ENCODE measurements at places on chromosomes 11 and 22.
A peak's percentile ranks its signal among the peaks of the same experiment; 100 is the strongest.

- DNase-seq: no peak
These were observed 6.4 kb downstream of the POLDIP3 start for GRCh38 chr22:42608136-42608822.

- peak; percentile 38 for DNase-seq
These were observed 54.1 kb upstream of the UBASH3B start for GRCh38 chr11:122601141-122602125.

DNA sequence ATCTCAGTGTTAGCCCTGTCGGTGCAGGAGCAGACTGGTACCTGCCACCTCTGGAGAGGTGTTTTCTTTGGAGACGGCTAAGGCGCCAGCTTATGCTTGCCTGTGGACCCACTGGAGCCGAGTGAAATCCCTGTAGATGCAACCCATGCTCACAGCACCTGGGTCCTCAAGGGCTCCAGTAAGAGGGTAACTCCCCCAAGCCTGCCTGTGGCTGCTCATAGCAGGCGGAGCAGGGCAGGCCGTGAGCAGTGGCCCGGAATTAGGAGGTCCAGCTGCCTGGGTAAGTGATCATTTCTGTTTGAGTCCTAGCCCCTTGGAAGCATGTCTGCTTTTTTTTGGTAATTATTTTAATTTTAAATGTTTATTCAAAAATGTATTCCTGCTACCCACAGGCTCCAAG, 43.8 kb downstream of the NAT10 start:
- DNase-seq: no peak

- no peak for DNase-seq
These were observed 175.1 kb downstream of the CEP164 start for GRCh38 chr11:117502779-117503100.

DNA sequence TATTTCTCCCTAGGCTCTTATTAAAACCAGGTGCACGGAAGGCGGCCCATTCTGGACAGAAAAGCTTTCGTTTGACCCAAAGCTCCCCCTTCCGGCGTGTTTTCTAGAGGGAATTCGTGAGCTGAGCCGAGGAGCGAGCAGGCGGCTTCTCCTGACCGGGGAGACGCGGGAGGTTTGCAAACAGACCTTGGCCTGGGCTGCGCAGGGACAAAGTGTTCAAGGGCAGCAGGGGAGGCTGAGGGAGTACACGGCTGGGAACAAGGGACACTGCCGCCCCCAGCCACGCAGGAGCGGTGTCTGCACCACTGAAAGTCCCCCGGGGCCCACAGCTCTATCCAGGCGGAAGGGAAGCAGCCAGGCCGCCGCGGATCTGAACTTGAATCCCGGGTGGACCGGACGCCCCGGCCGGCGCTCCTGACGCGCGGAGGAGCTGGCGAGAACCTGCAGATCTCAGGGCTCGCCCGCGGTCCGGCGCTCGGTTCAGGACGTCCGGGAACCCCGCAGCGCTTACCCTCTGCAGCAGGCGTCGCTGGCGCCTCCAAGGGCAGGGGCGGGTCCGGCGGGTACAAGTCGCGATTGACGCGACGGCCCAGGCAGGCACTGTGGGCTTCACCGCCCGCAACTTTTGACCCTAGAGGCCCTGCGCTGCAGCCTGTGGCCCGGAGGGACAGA, 101.9 kb downstream of the WT1 start:
- DNase-seq: peak; percentile 17

- peak; percentile 54 for DNase-seq
These were observed 24.5 kb downstream of the PISD start for GRCh38 chr22:31637447-31637890.

DNA sequence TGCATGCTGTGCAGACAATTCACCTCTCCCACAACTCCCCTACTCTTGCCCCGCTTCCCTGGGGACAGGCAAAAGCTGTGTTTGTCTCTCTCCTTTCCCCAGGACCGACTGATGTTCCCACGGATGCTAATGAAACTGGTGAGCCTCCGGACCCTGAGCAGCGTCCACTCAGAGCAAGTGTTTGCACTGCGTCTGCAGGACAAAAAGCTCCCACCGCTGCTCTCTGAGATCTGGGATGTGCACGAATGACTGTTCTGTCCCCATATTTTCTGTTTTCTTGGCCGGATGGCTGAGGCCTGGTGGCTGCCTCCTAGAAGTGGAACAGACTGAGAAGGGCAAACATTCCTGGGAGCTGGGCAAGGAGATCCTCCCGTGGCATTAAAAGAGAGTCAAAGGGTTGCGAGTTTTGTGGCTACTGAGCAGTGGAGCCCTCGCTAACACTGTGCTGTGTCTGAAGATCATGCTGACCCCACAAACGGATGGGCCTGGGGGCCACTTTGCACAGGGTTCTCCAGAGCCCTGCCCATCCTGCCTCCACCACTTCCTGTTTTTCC, 1.4 kb upstream of the MADD start:
- no peak for DNase-seq

- DNase-seq: no peak
These were observed 77.5 kb downstream of the EFCAB6 start for GRCh38 chr22:43734370-43735150.

DNA sequence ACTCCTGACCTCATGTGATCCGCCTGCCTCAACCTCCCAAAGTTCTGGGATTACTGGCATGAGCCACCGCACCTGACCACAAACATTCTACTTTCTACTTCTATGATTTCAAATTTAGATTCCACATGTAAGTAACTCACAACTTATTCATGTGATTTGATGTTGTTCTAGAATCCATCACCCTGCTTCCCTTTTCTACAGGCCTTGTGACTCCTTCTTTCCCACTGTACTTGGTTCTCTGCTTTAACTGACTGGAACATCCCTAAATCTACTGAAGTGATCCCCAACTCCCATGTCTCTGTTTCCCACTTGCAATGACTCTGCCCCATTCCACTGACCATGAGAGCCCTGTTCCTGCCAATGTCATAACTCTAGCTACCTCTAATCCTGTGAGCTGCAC, 25.7 kb upstream of the MRPL17 start:
- DNase-seq: no peak

DNA sequence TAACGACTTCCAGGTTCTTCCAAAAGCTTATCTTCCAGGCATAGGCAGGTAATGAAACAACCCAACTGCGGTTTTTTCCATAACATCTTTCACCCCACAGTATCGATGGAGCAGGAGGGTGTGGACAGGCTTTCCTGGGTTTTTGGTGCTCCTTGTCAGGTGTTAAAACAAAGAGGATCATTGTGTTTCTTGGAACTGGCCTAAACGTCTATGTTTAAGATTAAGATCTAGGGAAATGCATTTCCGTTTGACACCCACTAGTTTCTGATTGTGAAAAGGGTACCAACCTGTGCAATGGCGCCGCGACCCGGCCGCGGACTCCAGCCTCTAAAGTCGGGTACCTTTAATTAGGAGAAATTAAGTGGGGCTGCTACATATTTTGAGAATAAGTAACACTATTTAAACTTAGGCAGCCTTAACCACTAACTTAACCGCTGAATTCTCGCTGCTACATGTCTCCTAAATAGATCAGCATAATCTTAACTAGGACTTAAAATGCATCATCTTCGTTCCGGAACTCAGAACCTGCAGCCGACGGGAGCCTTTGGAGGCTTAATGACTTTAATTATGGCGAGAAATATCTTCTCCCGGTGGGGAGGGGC, 31.5 kb downstream of the C22orf31 start:
- peak; percentile 86 for DNase-seq

DNA sequence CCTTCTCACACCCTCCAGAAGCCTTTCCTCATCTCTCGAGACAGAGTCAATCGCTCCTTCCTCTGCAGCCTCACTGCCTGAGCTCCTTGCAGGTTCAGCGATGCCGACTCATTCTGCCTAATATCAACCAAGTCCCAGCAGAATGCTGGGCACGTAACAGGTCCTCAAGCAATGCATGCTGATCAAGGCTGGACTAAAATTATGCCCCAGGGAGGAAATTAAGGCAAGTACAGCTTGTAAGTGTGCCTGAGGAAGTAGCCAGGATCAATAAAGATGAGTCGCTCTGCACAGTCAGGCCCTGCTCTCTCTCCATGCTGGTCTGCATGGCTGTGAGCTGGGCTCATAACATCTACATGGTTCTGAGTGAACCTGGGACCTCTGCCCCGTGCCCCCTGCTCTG, 25.6 kb upstream of the NRIP3 start:
- peak; percentile 3 for DNase-seq

DNA sequence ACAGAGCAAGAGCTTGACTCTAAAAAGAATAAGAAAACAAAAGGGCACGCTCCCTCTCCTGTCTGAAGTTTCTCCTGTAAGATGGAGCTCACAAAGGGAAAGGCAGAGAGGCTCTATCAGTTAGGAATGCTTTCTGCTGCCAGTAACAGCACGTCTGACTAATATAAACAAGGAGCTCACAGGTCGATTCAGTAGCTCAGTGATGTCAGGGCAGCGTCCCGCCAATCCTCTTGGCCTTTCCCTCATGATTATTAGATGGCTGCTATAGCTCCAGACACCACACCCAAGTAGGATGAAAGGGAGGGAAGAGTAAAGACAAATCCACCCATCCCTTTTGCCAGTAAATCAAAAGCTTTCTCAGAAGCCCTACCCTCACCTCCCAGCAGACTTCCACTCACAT, 51.3 kb upstream of the HMGXB4 start:
- peak; percentile 25 for DNase-seq

DNA sequence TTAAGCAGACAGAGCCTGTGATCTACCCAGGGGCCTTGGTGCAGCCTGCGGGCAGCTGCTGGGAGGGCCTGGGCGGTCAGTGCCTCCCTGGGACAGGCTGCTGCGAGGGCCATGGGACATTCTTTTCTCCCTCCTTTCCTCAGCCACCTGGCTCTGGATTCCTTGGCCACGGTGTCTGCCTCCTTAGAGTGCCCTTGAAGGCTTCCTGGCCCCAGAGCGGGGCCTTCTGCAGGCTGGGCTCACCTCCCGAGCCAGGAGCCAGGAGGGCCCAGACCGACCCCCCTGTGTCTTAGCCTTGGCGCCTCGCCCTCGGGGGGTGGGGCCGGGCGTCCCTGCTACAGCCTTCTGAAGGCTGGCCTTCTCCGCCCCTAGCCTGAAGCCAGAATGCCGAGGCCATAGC, 231.2 kb downstream of the TBC1D22A start:
- DNase-seq: no peak

- peak; percentile 36 for DNase-seq
These were observed 250.0 kb downstream of the DYNC2H1 start for GRCh38 chr11:103359216-103359615.

DNA sequence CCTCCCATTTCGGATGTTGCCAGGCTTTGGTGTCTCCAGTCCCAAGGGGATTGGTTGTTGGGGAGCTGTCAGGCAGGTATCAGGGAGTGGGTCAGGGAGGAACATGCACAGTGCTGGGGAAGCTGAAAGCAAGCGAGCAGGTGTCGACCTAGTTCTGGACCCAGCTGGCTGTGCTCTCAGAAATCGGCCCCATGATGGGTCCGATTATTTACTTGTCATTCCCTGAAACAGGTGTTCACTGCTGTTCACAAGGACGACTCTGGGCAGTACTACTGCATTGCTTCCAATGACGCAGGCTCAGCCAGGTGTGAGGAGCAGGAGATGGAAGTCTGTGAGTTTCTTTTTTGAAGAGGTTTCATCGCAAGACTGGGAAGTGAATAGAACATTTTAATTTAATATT, 76.8 kb downstream of the JAM3 start:
- no peak for DNase-seq

DNA sequence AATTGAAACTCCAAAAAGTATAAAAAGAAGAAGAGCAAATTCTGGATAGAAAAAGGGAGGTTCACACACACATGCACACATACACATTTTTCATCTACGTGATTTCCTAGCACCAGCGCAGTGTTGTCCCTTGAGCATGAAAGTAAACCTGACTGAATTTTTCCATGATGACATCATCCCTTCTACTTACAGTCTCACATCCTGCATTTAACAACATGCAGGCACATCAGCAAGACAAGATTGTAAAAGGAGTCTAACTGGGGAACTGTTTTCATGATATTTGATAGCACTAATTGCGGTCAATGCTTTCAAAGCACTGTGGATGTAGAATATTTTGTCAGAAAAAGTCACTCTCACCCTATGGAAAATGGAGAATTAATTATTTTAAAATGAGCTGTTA, 36.6 kb downstream of the GAS2 start:
- DNase-seq: peak; percentile 89

DNA sequence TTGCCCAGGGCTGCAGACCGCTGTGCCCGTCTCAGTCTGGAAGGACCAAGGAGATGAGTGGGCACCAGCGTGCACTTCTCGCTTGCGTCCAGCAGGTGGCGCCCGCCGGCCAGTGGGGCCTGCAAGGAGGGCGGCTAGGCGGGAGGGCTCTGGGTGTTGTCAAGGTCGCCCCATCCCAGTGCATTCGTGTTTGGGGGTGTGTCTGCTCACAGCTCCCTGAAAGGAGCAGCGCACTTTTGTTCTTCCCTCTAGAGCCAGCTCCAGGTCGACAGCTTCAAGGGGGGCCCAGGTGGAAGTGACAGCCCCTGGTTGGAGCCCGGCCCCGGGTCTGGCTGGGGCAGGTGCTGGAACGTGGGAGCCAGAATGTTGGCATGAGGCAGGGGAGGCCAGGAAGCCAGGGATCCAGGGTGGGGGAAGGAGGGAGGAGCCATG, 23.4 kb upstream of the MPPED1 start:
- DNase-seq: peak; percentile 19

GRCh38 chr22:37242395-37242918, 1.6 kb downstream of the RAC2 start:
- DNase-seq: no peak

GRCh38 chr22:49365910-49366309, 461.8 kb downstream of the BRD1 start:
- DNase-seq: no peak

GRCh38 chr11:73141031-73141308, 1.1 kb downstream of the FCHSD2 start:
- no peak for DNase-seq

DNA sequence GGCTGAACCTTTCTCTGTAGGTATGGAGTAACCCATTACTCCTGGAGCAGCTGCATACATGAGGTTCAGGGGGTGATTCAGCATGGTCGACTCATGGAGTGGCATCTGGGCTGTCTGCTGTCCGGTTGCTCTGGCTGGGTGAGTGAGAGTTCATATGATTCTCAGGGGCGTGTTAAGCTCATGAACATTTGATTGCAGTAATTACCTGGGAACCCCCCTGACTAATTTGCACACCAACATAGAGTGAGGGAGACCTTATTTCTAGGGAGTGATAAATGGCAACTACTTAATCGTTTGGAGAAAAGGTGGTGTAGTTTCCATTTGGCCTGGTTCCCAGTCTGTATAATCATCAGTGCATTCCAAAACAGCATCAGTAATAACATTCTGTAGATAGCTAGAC, 661.9 kb downstream of the ETS1 start:
- peak; percentile 67 for DNase-seq

GRCh38 chr22:48227341-48228018, 1465.0 kb downstream of the TBC1D22A start:
- no peak for DNase-seq

- no peak for DNase-seq
These were observed 37.1 kb upstream of the PARVG start for GRCh38 chr22:44143579-44143978.

All from renal cortical epithelial cell (primary cell).